K562 (cell line): ENCODE measurements at places on chromosomes 6 and 20. TPM values are rescaled to one million over a fixed set of nuclear protein-coding genes. Genes with fewer than 3 reads are reported as not detected.

Gene MAFB
- 0.04 and 0.09 TPM in 2 replicates for total RNA-seq

- DNase-seq: no peak
Observed at GRCh38 chr6:162387718-162388382, 339.7 kb downstream of the PRKN start.

DNA sequence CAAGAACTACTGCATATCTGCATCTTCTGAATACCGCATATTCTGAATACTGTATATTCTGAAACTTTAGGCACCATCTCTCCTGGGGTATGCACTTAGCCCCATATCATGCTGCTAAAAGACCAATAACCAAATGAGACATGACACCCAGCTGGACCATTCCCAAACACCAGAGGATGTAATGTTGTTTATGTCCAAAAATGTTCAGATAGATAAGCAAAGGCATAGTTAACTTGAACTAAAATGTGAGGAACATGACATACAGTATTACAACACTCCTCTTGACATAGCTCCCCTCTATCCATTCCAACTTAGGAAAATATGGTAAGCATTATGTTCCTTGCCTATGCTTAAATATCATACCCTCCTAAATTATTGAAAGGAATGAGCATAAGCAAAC is 127.3 kb downstream of the TENT5A start:
- DNase-seq: no peak

DNA sequence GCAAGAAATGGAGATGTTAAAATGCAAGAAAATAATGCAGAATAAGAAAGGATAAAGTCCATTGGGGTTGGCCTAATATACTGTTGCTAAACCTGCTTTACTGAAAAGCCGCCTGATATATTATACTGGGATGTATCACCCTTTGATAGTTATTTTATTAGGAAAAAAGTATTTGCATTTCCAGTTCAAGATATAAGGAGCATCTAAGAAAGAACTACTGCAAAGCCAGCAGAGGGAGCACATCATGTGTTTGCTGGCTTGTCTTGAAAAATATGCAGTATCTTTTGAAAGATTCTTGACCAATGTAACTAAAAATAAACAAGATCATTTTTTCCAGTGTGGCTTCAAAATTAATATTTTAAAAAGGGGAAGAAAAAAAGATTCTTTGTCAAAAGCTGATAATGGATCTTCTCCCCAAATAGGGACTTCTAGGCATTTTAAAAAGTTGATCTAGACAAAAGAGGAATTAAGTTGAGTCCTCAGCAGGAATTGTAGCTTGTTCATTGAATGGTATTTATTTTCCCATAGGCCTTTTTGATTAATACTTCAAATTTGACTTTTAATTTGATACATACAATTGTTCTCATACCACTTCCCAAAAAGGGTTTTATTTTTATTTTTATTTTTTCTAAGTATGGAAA is 214.9 kb downstream of the ZFAND3 start:
- no peak for DNase-seq

DNA sequence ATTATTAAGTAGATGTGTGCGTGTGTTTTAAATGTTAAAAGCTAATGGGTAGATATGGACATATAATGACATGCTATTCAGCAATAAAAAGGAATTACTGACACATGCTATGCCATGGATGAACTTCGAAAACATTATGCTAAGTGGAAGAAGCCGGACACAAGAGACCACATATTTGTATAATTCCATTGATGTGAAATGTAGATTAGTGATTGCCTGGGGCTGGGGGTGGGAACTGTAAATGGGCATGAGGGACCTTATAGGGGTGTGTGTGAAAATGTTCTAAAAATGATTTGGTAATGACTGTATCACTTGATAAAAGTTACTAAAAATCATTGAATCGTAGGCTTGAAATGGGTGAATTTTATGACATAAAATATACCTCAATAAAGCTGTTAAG is 104.5 kb upstream of the BEND3 start:
- no peak for DNase-seq

DNA sequence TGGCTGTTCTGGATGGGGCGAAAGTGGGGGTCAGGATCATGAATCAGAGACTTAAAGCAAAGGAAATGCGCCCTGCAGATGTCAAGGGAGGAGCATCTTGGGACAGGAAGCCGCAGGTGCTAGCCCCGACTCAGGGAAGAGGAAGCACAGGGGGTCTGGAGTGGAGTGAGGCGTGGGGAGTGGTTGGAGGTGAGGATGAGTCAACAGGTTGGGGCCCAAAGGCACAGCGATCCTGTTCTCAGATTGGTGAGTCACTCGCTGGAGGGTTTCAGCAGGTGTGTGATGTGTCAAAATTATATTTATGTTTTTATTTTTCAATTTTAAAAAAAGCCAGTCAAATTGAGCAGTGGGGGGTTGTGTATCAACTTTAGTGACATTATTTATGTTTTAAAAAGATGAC is 19.0 kb downstream of the PACSIN1 start:
- peak; percentile 52 for DNase-seq
